ENCODE measurements at places on chromosomes 3 and 15.

GRCh38 chr3:66165660-66166059 lies 55.1 kb upstream of the SLC25A26 start:
- no peak for DNase-seq

DNA sequence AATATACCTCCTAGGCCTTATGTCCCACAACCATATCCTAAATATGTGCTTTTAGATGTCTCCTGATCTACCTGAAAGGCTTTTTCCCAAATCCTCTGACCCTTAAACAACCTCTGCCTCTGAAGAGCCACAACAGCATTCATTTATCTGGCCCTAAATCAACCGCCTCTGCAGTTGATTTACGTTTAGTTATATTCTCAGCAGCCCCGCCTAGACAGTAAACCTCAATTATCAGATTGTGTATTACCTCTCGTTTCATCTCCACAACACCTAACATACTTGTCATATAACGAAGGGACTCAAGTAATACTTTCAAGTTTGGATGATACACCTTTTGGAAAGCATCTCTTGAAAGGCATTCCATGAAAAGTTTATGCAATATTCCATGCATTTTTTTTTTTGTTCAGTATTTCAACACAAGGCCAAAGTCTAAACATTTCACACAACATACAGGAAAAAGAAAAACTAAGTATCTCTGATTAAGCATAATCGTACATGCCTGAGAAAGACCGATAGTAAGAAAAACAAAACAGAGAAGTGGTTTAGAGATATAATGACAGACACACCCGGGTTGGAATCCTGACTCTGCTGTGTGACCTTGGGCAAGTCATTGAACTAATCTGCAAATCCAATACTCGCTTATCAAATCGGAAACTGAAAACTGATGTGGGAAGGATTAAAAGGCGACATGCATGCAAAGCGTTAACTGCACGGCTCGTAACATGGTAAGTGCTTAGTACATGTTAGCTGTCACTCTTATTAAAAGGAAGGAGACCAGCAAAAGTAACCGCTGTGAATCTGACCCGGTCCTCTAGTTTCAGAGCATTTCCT lies 778 bp downstream of the CRBN start:
- DNase-seq, result no peak

- DNase-seq, result no peak
Measured at GRCh38 chr15:94638183-94638582, 406.8 kb downstream of the MCTP2 start.

DNA sequence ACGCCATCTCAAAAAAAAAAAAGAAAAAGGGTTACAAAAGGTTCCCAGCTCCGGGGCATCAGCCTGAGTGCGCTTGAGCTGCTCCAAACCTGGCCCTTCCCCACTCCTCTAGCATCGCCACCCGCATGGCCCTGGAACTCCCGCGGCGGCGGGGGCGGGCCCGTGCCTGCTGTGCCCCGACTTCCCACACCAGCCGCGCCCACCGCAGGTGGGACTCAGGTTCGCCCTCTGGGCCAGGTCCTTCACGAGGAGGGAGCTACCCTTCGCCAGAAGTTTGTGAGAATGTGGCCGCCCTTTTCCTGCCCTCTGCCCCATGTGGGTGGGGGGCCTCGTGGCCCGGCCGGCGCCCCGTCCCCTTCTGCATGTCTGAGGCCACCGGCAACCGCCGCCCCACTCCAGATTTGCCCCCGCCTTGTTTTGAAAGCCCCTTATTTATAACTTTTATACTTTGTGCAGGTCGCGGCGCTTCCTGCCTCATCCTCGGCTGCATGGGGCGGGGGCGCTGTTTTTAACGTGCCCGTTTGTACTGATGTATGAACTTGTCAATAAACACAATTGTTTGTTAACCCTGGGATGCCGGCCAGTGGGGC lies 507 bp upstream of the JMJD7 start:
- peak; percentile 33 for DNase-seq

- DNase-seq, result no peak
Measured at GRCh38 chr3:65532215-65532614, 506.5 kb downstream of the MAGI1 start.

All from stimulated activated CD8-positive, alpha-beta memory T cell treated with anti-CD3 and anti-CD28 coated beads, Interleukin-4, amount 100 ng/mL, for 48 hours (primary cell).